ENCODE measurements at places on chromosomes 12 and 14. TPM values are rescaled to one million over a fixed set of nuclear protein-coding genes. Genes with fewer than 3 reads are reported as not detected.
A peak's percentile ranks its signal among the peaks of the same experiment; 100 is the strongest.

Gene DBX2
- not detected for total RNA-seq

DNA sequence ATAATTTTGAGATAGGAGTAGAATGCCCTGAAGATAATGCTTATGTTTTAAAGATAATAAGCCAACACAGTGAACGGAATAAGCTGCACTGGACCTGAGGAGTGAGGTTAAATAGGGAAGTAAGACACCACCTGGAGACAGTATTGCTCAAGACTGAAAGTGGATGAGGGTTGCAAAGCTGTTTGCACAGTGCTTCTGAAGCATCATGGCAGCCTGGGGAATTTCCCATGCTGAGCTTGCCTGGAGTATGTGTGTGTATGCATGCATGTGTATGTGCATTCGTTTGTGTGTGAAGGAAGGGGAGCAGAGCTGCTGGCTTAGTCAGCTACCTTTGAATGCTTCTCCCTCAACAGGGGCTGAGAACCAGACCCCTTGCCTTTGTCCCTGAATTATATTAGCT is 35.8 kb downstream of the BHLHE41 start:
- DNase-seq, result no peak

DNA sequence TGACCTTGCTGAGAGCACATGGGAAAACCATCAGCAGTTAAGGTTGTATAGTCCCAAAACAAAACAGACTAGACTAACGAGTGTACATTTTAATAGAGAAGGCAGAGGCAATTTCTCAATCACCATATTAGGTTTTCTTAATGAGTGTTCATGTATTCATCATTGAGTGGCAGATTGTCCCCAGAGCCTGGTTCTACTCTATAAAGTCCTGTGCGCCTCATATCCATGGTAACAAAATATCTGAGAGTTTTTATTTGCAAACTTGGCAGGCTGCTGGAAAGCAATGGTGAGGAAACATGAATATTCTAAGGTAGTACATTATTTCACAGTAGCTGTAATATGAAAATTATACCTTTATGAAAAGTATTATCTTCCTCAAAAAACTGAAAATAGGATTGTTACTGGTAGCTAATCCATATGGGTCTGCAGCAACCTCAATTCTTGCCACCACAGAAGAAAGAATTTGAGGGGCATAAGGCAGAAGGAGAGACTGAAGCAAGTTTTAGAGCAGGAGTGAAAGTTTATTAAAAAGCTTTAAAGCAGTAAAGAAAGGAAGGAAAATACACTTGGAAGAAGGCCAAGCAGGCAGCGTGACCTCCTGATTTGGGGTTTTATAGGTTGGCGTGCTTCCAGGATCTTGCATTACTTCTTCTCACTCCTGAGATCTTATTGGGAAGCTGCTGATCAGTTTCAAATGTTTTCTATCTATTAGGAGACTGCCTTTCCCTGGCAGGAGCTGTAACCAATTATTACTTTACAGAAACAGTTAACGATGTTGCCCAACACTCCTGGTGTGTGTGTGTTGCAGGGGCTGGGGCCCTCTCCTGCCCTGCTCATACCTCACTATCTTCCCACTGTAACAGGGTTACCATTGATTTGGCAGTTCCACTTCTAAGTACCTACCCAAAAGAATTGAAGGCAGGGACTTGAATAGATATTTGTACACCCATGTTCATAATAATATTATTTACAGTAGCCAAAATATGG is 154.0 kb upstream of the NUDT4 start:
- no peak for DNase-seq

- no peak for DNase-seq
Observed at GRCh38 chr12:92398565-92399309, 253.1 kb upstream of the BTG1 start.

- DNase-seq, result peak; percentile 42
Observed at GRCh38 chr12:14995583-14996425, 23.0 kb downstream of the PDE6H start.

GRCh38 chr12:67920413-67920812 is 68.8 kb upstream of the IFNG-AS1 start:
- no peak for DNase-seq

All from NCI-H460 (cell line).